ENCODE measurements at places on chromosomes 2 and 18.

- no peak for DNase-seq
Measured at GRCh38 chr2:119442850-119443249, 11.2 kb downstream of the TMEM37 start.

GRCh38 chr2:33984131-33984530 is 385.0 kb upstream of the FAM98A start:
- DNase-seq, result no peak

DNA sequence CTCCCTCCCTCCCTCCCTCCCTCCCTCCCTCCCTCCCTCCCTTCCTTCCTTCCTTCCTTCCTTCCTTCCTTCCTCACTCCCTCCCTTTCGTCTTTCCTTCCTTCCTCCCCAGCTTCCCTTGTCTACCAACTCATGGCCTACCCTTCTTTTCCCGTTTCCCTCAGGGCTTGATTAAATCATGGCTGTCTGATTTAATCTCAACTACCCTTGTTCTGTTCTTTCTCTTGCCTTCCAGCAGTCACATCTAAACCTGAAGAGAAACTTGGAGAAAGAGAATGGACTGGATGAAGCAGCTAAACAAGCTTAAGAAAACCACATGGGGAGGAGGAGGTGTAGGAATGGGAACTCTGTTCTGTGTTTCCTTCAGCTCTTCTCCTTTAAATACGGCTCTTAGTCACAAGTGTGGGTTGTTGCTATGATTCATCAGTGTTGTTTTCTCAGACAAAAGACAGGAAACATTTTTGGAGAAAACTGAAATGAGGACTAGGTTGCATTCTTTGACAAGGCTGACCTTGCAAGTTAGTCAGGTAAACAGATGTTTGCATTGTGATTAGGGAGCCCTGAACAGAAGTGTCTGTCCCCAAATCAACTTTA is 177.9 kb downstream of the LRRTM1 start:
- no peak for DNase-seq

GRCh38 chr2:239316562-239317465 is 84.0 kb downstream of the HDAC4 start:
- no peak for DNase-seq

GRCh38 chr2:236936446-236936940 is 149.2 kb upstream of the COPS8 start:
- no peak for DNase-seq

GRCh38 chr2:46747297-46747818 is 168.2 kb downstream of the MCFD2 start:
- DNase-seq, result no peak

GRCh38 chr18:22032392-22032961 is 136.9 kb upstream of the GATA6 start:
- no peak for DNase-seq

GRCh38 chr2:237213315-237214022 is 127.8 kb downstream of the COPS8 start:
- no peak for DNase-seq

GRCh38 chr2:207498427-207498826 is 31.3 kb upstream of the CREB1 start:
- DNase-seq, result no peak
